ENCODE measurements at places on chromosomes 13 and 19.

GRCh38 chr13:41028051-41028450 is 8.9 kb upstream of the ELF1 start:
- no peak for DNase-seq

DNA sequence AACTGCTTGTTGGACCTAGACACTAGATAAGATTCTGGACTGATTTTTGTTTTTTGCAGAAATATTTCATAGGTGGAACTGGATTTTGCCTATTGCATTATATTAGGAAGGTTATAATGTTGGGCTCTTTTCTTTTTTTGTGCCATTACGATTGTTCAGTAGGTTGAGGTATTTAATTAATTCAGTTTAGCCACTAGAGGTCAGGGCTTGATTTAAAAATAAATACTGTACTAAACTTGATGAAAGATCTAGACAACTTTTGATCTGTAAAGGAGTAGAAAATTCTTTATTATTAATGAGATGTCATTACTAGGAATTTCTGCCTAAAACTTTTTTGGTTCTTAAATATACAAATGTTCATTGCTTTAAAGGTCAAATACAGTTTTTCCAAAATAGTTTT is 15.2 kb upstream of the SUPT20H start:
- peak; percentile 54 for DNase-seq

GRCh38 chr13:22107549-22107948 is 436.7 kb downstream of the FGF9 start:
- no peak for DNase-seq

- DNase-seq: no peak
Measured at GRCh38 chr13:79075703-79076102, 330.4 kb downstream of the RBM26 start.

DNA sequence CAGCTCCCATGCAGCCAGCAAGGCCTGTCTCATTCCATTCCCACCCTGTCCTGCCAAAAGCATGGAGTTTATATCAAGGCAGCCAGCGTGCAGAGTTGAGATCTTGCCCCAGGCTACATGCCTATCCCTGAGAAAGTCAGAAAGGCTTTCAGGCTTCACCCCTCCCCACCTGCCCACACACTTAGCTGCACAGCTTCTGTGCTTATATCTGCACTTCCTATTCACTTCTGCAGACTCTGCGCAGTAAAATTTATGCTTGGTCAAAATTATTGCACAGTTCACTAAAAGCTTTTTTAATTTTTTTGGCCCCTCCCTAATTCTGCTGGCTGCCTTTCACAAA is 12.5 kb upstream of the ZNF675 start:
- no peak for DNase-seq

- no peak for DNase-seq
Measured at GRCh38 chr13:105599477-105600037, 935.9 kb downstream of the EFNB2 start.

- no peak for DNase-seq
Measured at GRCh38 chr13:46008631-46009030, 43.9 kb downstream of the ZC3H13 start.

DNA sequence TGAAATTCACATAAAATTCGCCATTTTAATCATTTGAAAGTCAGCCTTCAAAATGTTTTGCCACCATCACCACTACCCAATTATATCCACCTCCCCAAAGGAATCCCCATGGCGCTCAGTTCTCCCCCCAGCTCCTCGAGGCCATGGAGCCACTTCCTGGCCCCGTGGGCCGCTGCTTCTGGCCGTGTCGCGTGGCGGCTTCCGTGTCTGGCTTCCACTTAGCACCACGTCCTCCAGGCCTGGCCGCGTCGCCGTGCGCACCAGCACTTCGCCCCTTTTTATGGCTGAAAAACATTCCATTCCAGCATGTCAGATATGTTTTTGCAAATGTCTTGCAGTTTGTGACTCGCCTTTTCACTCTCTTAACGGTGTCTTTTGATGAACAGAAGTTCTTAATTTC is 46.7 kb upstream of the DCUN1D2 start:
- DNase-seq: no peak

DNA sequence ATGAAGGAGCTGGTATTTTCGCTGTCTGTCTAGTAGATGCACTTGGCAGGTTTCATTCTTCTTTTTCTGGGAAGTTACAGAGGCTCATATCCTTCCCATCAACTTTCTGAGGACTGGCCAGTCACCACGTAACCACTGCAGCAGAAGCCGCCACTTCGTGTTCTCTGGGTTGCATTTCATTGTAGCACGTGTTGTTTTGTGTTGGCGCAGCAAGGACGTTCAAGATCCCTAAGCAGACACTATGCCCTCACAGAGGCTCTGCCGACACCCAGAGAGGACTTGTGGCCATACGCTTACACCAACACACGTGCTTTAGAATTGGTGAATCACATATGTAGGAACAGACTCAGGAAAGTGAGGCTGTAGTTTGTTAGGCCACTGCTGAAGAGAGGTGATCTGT is 42.2 kb upstream of the TEX29 start:
- DNase-seq: no peak

GRCh38 chr19:12899891-12900518 is 9.0 kb downstream of the GCDH start:
- no peak for DNase-seq

GRCh38 chr19:30284885-30285284 is 87.3 kb upstream of the ZNF536 start:
- no peak for DNase-seq

DNA sequence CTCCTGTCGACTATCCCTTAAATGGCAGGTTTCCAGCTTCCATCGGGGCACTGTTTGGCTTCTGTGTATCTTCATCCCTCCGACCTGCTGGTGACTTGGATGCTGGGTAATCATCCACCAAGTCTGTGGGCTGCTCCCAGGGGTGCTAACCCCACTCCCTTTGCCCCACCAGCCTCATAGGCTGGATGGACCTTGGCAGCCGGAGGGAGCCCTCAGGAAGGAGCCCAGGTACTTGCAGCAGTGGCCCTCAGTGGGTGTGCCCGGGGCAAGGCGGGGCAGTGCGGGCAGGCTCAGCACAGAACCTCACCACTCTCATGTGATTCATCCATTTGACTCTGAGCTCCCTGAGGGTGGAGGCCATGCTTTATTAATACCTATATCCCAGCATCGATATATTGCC is 27.4 kb upstream of the TUBGCP3 start:
- no peak for DNase-seq

- DNase-seq: no peak
Measured at GRCh38 chr13:46527237-46527636, 25.7 kb upstream of the LRCH1 start.

- DNase-seq: no peak
Measured at GRCh38 chr19:7528522-7529245, 6.3 kb downstream of the MCOLN1 start.

DNA sequence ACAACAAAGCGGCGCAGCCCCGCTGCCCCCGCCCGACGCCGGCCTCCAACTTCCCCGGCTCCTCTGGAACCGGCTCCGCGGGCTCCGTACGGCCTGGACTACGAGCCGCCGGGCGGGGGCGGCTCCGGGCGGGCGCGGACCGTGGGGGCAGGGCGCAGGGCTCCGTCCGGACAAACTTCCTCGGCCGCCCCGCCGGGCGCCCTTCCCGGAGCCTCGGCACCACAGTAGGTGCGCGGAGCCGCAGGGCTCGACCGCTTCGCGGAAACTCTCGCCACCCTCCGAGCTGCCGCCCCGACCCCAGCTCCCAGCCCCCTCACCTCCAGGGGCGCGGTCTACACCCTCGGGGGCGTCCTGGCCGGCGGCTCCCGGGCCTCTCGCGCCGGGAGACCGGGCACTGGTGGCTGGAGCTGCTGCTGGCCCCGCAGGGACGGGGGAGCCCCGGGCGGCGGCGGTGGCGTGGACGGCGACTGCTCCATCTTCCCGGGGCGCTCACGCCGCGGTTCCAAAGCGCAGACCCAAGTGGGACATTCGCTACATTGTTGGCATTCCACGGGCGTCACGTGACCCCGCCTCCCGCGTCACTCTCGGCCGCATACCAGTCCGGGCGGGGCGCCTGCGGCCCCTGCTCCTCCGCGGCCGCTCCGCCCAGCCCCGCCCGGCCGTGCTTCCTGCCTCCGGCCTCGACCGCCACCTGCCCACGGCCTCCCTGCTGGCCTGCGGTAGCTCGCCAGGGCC is at the start of gene LATS2:
TSS of gene LATS2 (minus strand) at position 558 of the 735 bp plus-strand sequence. CDS start 15,560 bp downstream, outside the sequence.
- DNase-seq: peak; percentile 80

DNA sequence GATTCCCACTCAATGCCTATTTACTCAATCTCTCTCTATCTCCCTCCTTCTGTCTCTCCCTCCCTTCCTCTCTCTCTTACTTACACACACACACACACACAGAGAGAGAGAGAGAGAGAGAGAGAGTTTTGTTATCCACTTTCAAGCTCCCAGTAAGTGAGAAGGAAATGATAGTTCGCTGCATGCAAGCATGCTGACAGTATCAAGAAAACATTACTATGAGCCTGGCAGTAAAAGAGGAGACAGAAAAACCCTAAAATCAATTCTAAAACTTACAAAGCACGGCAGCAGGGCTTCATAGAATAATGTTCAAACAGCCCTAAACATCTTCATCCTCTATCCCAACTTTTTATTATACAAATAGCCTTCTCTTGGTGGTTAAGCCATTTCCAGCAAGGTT is 171.9 kb downstream of the FOXO1 start:
- peak; percentile 34 for DNase-seq

DNA sequence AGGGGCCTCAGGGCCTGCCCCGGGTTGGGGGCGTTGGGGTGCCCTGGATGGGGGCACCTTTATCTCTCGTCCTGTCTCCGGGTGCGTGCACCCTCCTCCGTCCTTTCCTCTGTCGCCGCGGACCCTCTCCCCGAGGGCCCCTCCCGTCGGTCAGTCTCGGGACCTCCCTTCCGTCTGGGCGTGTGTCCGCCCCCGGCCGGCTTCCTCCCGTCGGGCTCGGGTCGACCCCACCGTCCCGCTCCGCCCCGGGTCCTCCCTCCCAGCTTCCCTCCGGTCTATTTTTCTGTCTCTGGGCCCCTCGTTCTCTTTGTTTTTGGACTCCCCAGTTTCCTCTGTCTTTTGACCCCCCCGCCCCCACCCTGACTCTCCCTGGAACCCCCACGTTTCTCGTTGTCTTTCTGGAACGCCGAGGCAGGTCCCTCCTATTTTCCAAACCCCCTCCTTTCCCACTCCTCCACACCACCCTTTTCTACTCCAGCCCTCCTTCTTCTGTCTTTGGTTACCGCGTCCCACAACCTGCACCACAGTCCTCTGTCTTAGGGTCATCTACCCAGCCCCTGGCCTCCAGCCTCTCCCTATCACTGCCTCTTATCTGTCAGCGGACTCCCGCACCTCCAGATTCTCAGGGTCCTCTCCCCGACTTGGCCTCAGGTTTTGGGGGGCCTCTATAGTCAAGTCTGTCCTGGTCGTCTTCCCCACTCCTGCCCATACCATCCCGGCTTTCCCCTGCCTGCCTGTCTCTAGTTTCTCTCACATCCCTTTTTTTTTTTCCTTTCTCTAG is 757 bp downstream of the EGLN2 start:
- DNase-seq: no peak

DNA sequence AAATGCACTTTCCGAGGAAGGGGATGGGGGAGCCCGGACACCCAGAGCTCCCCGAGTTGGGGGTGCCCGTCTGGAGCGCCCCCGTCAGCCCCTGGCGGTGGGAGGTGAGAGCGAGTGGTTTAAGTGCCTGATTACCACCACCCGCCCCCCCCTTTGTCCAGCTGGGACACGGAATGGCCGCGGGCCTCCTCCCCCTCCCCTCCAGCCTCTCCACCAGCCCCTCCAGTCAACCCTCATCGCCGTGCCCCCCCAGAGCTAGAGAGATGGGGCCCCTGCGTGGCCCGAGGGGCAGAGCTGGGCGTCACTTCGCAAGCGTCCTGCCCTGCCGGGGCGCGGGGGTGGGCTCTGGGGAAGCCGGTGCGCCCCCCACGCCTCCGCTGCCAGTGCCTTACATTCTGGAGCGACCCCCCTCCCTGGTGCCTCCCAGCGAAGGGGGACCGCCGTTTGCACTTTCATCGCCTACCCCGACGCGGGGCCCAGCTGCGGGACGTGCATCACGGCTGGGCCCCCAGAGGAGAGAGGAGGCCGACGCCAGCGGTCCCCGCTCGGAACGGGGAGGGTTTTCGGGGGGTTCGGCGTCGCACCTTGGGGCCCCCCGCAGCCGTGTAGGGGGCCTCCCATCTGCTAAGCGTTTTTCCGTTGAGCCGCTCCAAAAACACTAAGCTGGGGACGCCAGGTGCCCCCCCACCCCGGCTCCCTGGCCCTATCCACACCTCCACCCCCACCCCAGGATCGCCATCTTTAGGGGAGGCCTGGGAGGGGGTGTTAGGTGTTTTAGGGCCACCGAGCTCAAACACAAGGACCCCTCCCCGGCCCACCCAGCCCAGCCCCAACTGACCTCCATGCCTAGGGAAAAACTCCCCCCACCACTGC is 16.4 kb downstream of the SMIM24 start:
- no peak for DNase-seq

DNA sequence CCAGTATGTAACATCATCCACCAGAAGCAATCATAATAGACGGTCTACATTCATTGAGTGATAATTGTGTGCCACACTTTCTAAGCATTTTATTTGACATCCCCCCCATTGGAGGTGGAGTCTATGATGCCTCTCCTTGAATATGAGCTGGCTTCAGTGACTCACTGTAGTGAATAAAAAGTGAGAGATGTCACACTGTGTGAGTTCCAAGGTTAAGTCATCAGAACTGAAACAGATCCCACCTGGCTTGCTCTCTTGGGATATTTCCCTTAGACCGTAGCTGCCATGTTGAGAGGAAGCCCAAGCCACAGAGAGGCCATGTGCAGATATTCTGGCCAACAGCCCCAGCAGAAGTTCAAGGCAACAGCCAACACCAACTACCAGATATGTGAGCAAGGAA is 12.6 kb downstream of the RTBDN start:
- no peak for DNase-seq

- no peak for DNase-seq
Measured at GRCh38 chr19:55519451-55520311, 17.3 kb downstream of the SBK2 start.

DNA sequence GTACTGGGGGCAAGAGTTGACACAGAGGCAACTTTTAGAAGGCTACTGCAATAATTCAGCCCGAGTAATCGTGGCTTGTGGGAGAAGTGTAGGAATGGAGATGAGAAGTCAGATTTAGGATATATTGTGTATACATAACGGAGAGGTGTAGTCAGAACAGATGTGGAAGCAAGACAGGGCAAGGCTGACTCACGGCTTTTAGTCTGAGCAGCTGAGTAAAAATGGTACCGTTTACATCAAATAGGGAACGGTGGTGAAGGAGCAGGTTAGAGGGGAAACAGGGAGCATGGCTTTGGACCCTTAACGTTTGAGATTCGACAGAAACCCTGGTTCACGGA is 796 bp upstream of the LSM14A start:
- no peak for DNase-seq

DNA sequence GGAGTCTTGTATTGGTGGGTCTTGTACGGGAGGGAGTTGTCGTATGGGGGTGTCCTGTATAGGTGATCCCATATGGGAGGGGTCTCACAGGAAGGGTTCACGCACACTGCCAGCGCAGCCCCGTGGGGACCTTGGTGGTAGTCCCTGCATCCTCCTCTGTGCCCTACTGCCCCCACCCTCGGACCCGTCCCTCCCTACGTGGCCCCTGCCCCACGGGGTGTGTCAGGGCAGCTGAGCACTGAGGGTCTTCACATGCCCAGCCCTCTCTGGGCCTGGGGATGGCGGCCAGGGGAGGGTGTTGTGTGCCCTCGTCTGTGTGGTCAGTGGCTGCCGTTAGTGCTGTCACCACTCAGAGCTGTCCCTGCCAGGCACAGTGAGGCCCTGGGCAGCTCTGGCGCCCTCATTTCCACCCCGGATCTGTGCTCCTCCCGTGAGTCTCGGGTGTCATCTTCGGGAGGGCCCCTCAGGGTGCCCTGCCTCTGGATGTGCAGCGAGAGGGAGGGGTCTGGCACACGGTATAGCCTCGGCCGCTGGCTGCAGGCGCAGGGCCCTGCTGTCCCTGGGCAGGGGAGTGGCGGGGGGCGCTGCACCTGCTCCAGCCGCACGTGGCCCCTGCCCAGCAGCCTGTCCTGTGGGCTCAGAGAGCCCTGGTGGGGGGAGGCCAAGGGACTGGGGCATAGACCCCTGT is 16.0 kb upstream of the GNA15 start:
- peak; percentile 66 for DNase-seq
